ENCODE measurements at places on chromosomes 12 and 14.

DNA sequence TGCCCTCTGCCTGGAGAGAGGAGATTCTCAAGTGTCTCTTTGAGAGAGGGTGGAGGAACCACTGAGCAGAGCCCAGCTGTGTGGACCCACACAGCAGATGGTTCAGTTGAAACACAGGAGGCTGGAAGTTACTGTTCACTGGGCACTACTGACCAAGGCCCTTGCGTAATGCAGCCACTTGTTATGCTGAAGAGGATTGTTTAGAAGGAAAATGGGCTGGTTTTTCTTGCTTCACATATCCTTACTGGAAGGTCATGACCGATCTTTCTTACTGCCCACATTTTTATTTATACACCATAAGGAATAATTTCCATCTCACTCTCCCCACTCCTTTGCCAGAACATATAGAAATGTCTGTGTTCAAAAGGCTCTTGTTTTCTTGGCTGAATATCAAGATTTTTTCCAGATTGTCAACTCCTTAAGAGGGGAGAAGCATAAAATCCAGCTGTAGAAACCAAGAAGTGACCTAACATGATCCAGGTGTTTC lies 375.1 kb upstream of the DDHD1 start:
- DNase-seq = no peak

- no peak for DNase-seq
Measured at GRCh38 chr12:101485021-101485420, 9.9 kb downstream of the SPIC start.

GRCh38 chr12:2835691-2836403 lies 1.0 kb upstream of the NRIP2 start:
- DNase-seq = no peak

- DNase-seq = peak; percentile 74
Measured at GRCh38 chr14:91114079-91115065, 499 bp downstream of the DGLUCY start.

GRCh38 chr12:53577941-53578352 lies 48.2 kb downstream of the ATF7 start:
- DNase-seq = no peak

DNA sequence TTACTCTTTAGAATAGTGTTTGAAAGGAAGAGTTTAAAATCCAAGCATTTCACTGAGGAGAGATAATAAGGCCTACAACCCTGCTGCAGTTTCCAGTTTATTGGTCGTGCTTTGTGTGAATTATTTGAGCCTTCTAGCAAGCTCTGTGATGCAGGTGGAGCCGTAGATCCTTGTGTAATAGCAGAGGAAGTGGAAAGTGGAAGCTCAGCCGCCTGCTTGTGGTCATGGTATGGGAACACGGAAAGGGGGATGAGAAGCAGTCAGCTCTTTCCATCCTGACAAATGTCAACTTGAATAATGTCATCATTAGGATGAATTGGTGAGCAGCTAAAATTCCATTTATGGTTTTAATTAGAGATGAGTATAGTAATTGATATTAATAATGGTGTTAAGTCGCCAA lies 29.1 kb downstream of the SYNE2 start:
- no peak for DNase-seq

Data from CD4-positive, alpha-beta memory T cell (primary cell).